ENCODE measurements at places on chromosomes 11 and 22.

GRCh38 chr11:69841170-69841858, 22.1 kb upstream of the FGF3 start:
- DNase-seq, result no peak

DNA sequence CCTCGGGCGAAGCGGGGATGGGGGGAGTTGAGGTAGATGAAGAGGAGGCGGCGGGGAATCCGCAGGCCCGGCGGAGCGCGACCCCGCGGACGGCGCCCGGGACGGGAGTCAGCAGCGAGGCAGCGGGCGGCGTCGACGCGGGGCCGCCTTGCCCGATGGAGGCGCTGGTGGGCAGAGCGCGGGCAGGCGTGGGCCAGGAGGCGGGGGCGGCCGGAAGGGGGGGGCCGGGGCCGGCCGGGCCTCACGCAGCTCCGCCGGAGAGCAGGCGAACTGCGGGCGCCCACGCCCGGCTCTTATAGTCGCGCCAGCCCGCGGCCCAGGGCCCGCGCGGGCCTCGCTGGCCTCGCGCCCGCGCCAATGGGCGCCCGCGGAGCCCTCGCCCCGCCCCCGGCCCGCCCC, at the start of gene IGF2:
Gene IGF2, minus strand, starts transcription at position 267 of the 399 bp plus-strand sequence. CDS start 3,866 bp downstream, outside the sequence.
- no peak for DNase-seq

DNA sequence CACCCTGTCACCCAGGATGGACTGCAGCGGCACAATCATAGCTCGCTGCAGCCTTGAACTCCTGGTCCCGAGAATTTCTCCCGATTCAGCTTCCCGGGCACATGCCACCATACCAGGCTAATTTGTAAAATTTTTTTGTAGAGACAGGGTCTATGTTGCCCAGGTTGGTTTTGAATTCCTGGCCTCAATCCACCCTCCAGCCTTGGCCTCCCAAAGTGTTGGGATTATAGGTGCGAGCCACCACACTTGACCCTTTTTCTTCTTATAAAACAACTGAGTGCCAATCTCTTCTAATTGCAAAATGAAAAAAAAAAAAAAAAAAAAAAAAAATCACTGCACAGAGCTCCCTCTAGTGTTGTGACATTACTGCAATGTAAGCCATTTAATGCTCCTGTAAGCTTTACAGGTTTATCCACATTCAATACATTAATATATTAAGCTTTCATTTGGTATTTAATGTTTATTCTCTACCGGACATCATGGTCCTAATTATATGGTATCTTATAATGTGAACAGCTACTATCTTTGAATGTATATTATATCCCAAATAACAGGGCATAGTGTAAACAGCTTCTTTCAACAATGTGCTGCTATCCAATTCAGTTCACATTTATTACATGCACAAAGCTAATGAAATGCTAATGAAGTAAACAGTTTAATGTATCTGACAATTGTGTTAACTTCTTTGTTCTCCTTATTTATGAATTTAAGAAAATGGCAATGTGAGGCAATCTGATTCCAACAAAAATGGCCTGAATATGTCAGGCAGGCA, 44.6 kb downstream of the COPB1 start:
- DNase-seq, result no peak

DNA sequence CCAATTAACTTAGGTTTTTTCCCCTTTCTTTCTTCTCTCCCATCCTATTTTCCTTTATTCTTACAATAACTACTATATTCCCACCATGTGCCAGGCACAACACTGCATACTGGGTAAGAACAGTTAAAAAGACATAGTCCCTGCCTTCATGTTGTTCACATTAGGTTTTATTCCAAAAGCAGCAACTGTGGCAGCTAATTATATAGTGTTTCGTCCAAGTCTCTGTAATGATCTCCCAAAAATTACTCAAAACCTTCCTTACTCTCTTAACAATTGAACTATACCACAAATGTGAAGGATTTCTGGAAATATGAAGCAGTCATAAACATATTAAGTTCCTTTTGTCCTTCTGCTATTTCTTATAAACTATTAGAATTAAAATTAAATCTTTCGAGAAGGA, 184.1 kb upstream of the C11orf58 start:
- no peak for DNase-seq

- DNase-seq, result no peak
Measured at GRCh38 chr11:59267196-59267595, 54.5 kb upstream of the MPEG1 start.

GRCh38 chr11:67082071-67082791, 25.6 kb downstream of the RHOD start:
- no peak for DNase-seq

DNA sequence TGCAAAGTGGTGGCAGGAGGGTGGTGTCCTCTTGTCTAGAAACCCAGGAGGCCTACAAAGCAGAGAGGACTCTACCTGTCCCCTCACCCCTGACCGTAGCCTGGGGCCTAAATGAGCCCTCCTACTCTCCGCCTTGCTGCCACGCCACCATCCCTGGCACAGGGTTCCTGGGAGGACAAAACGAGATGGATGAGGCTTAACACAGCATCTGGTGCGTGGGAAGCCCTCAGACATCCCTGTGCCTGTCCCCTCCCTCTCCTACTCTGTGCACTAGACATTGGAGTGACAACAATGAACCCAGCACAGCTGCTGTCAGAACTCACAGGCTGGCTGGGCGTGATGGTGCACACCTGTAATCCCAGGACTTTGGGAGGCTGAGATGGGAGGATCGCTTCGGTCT, 36.4 kb upstream of the DKK3 start:
- DNase-seq, result no peak

- no peak for DNase-seq
Measured at GRCh38 chr11:8415195-8415594, 151.5 kb upstream of the LMO1 start.

DNA sequence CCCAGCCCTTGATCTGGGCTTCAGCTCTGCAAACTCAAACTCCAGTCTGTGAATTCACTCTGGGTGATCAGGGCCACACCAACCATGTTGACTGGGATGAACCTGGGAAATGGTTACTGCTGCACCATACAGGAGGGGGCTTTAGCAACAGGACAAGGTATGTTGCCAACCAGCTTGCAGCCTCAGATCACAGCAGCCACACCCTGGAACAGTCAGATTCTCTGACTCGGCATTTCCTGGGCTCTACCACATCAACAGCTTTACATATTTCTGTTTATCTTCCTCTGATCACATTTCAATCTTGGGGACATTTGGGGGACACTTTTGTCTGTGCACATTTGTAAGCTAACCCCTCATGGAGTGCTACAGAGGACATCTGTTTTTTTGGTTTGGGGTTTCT, 267.0 kb upstream of the NCAM1 start:
- DNase-seq, result no peak

All from activated CD4-positive, alpha-beta T cell treated with anti-CD3 and anti-CD28 coated beads, Interleukin-2, amount 50 U/mL, for 1 hour (primary cell).